ENCODE measurements at places on chromosomes 13 and 19.
A peak's percentile ranks its signal among the peaks of the same experiment; 100 is the strongest.

DNA sequence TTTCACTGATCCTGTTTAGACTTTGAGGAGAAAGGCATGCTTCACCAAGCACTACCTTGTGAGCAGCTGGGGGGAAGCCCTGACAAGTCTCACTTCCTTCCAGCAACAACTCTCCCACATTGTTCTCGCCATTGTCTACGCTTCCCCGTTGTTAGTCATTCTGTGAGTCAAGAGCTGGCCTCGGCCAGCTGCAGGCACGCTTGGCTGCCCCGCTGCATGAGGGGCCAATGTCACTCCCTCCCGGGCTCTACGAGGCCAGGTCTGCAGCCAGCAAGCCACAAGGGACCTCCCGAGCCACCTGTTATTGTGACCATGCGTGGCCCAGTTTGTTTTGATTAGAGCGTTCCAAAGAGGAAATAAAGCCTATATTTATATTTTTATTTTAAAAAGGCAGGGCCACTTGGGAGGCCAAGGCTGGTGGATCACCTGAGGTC, 220.9 kb downstream of the FOXO1 start:
- no peak for DNase-seq

GRCh38 chr19:15471639-15472101, 7.3 kb upstream of the RASAL3 start:
- DNase-seq: no peak

DNA sequence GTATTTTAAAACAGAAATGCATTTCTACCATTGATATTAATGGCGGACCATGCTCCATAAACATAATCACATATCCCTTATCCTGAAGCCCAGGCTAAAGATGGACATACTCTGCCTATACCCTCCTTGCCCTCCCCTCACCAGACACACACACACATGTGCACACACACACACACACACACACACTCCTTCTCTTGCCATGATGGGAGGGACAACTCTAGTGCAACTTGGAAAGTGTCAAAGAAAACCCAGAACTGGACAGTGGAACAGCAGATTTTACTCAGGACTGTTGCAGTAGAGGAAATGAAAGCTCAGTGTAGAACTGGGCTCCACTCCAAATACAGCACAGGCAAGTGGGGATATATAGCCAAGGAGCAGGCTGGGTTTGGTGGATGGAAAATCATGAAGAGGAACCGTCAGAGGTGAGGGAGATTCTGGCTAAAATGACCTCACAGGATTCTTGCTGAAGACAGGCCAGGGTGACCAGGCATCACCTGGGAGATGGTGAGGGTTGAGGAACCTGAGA, 40.8 kb downstream of the TNFRSF19 start:
- DNase-seq: no peak

- DNase-seq: no peak
These were observed 28.3 kb upstream of the SERPINE3 start for GRCh38 chr13:51311231-51311630.

- peak; percentile 62 for DNase-seq
These were observed 7.9 kb upstream of the PEAK3 start for GRCh38 chr19:2289714-2290435.

GRCh38 chr19:31274251-31275067, 74.8 kb downstream of the TSHZ3 start:
- no peak for DNase-seq

DNA sequence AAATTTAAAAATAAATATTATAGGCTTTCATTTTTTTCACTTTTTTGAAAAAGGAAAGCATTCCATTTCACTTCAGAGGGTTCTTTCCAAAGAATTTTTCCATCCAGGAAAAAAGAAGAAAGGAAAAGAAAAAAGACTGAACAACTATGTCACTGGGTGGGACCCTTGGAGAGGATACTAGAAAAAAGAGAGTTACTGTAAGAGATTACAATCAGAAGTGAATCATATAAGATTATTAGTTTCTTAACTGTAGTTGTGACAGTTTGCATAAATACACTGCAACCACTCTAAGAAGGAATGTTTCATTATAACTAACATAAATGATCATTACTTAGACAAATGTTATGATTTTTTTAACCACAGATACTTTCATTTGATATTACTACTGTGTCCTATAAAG, 87.8 kb downstream of the KLF12 start:
- no peak for DNase-seq

DNA sequence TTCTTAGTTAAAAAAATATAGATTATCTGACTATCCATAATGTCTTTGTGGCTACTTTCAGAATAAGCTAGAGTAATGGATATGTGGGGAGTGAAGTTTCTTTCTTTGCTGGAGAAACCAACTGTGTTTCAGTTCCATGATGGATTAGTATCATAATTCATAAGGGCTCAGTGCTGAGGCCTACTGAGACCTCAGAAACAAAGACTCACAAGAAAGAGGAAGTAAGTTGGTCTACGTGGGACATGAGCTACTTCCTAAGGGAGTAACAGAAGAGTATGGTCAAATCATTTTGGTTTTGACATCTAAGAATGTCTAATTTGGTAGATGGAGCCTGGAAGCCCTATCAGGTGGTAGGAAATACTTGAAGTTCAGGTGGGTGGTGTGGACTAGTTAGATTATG, 99.0 kb upstream of the HTR2A start:
- no peak for DNase-seq

DNA sequence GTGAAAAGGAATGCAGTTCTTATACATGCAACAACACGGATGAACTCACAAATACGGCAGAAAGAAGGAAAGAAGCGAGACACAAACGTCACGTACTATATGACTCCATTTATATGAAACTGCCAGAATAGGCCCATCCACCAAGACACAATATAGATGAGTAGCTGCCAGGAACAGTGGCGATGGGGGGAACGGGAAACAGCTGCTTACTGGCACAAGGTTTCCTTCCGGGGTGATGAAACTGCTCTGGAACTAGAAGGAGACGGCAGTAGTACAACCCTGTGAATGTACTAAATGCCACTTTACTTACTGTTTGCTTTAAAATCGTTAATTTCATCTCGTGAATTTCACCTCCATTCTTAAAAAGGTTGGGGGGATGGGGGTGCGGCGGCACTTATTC, 28.9 kb downstream of the MLLT1 start:
- DNase-seq: no peak

- peak; percentile 2 for DNase-seq
These were observed 574 bp downstream of the ZNF227 start for GRCh38 chr19:44212866-44213346.

DNA sequence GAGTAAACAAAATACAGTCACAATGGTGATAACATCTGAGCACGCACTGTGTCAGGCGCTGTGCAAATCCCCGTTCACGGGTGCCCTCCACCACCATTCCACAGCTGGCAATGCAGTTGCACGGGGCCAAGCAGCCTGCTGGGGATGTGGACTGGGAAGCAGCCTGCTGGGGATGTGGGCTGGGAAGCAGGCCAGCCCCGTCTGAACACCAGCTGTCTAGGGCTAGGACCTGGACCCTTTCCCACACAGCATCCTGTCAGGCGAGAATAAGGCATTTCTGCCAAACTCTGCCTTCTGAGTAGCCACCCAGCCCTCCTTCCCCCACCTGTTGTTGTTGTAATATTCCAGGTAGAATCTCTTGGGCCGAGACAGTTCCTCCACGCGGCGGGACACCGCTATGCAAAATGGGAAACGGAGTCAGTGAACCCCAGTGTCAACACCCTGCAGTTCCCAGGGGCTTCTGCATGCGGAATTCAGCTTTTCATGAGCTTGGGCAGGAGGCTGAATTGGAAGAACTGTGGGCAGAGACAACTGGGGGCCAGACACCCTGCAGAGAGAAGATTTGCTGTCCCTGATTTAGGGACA, 27.8 kb upstream of the MIER2 start:
- DNase-seq: no peak

- DNase-seq: no peak
These were observed 1.2 kb downstream of the ITPKC start for GRCh38 chr19:40717880-40718773.

DNA sequence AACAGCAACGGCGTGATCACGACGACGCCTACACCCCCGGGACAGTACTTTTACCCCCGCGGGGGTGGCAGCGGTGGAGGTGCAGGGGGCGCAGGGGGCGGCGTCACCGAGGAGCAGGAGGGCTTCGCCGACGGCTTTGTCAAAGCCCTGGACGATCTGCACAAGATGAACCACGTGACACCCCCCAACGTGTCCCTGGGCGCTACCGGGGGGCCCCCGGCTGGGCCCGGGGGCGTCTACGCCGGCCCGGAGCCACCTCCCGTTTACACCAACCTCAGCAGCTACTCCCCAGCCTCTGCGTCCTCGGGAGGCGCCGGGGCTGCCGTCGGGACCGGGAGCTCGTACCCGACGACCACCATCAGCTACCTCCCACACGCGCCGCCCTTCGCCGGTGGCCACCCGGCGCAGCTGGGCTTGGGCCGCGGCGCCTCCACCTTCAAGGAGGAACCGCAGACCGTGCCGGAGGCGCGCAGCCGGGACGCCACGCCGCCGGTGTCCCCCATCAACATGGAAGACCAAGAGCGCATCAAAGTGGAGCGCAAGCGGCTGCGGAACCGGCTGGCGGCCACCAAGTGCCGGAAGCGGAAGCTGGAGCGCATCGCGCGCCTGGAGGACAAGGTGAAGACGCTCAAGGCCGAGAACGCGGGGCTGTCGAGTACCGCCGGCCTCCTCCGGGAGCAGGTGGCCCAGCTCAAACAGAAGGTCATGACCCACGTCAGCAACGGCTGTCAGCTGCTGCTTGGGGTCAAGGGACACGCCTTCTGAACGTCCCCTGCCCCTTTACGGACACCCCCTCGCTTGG, 966 bp downstream of the JUNB start:
- DNase-seq: peak; percentile 66

DNA sequence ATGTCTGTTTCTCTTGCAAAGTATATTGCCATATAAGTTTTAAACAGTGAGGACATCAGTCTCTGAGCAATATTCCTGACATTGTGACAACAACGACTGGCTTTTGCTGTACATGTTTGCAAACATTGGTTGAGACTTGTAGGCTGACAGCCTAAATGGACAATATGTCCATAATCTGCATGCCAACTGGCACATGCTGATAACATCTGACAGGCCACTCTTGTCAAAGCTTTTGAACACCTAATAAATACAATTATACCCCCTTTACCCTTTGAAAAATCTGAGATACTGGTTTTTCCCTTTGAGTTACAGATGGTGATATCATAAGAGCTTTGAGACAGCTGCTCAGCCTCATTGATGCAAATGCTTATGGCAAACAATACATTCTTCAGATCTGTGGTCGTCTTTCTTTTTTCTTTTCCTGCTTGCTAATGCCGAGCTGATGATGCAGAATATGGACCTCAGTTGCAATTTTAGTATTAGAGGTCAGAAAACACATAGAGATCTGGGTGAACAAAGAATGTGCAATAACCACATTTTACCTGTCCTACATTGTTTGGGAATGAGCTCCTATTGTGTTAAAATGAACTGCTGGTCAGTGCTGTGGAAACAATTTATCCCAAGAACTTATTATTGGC, 114.9 kb downstream of the RFC3 start:
- no peak for DNase-seq

DNA sequence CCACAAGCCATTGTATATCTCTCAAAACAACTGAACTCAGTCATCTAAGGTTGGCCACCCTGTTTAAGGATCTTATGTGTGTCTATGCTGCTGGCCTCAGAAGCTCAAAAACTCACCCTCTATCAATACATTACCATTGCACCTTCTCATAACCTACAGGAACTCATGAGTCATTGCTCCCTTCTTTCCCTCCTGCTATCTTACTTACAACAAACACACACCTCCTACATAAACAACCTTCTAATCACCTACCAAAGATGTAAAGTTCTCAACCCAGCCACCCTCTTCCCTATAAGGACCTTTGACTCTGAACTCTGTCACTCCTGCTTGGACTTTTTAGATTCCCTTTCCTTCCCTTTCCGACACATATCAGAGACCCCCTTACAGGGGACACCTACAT, 13.3 kb upstream of the ZSCAN4 start:
- no peak for DNase-seq

Data from CD8-positive, alpha-beta T cell (primary cell).